ENCODE measurements at places on chromosomes 5 and 9.

DNA sequence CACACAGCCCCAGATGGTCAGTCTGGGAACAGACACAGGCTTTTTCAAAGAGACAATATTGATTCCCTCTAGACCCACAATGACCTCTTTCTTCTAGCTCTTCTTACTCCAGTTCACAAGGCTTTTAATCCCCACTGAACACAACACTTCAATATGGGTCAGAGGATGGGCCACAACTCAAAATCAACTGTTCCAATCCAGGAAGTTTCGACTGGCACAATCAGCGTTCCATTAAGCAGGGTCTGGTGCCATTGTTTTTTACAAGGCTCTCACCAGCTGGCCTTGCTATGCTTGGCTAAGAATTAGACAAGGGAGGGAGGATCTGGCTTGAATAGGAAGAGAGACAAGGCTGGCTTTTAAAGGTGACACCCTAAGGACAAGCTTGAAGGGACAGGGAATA lies 199.4 kb upstream of the SLC24A2 start:
- no peaks in the 10 kb centered on the region for H3K4me1 ChIP-seq
- H3K36me3 ChIP-seq: no peaks in the 10 kb centered on the region
- H3K27ac ChIP-seq: no peak overlapping the region
- H3K27me3 ChIP-seq: no peaks in the 10 kb centered on the region

GRCh38 chr5:148202531-148203203 lies at the start of gene SPINK6:
Gene SPINK6 (plus strand): TSS chr5:148203042. CDS start chr5:148203097, 55 bp downstream.
- no peak within 1 kb of the TSS for H3K4me3 ChIP-seq
- H3K27me3 ChIP-seq: no peaks in the 10 kb centered on the region
- H3K4me1 ChIP-seq: no peaks in the 10 kb centered on the region
- H3K36me3 ChIP-seq: no peaks in the 10 kb centered on the region
- no peak within 1 kb of the TSS for H3K27ac ChIP-seq

DNA sequence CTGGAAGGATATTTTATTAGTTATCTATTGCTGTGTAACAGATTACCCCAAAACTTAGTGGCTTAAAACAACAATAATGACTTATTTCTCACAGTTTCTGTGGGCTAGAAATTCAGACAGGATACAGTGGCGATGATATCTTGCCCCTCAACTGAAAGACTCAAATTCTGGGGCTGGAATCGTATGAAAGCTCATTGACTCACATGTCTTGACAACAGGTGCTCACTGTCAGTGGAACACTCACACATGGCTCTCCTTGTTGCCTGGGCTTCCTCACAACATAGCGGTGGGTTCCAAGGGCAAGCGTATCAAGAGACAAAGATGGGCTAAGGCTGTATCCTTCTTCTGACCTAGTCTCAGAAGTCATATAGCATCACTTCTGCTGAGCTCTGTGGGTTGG lies 3.7 kb upstream of the GNPDA1 start:
- H3K27ac ChIP-seq: peak overlapping the region; percentile 8
- H3K4me3 ChIP-seq: no peak overlapping the region
- peak; percentile 54 for DNase-seq
- peaks cover 66% of the 10 kb centered on the region for H3K4me1 ChIP-seq

- H3K4me3 ChIP-seq: no peak overlapping the region
- H3K36me3 ChIP-seq: no peaks in the 10 kb centered on the region
- no peak for DNase-seq
- no peaks in the 10 kb centered on the region for H3K4me1 ChIP-seq
- no peak overlapping the region for H3K27ac ChIP-seq
These were observed 56.8 kb downstream of the ANGPTL2 start for GRCh38 chr9:127065592-127065991.

DNA sequence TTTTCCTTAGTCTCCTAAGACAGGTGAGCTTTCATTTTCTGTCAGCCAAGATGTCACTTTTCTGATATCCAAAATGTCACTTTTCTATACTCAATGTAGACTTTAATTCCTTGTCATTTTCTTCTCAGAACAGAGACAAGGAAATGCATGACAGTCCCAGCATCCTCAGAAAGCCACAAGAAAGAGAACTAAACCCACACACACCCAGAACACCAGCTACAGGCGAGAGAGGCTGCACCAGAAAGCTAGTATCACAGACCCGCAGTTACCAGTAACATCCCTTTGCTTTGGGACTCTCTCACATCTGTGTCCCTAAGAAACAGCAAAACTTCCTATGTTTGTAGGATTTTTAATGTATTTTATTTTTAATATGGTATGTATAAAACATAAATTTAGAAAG lies 17.1 kb downstream of the TRMO start:
- peak overlapping the region; percentile 47 for H3K4me3 ChIP-seq
- peaks cover 92% of the 10 kb centered on the region for H3K4me1 ChIP-seq
- DNase-seq: peak; percentile 71
- H3K27ac ChIP-seq: peak overlapping the region; percentile 12
- no peaks in the 10 kb centered on the region for H3K27me3 ChIP-seq

DNA sequence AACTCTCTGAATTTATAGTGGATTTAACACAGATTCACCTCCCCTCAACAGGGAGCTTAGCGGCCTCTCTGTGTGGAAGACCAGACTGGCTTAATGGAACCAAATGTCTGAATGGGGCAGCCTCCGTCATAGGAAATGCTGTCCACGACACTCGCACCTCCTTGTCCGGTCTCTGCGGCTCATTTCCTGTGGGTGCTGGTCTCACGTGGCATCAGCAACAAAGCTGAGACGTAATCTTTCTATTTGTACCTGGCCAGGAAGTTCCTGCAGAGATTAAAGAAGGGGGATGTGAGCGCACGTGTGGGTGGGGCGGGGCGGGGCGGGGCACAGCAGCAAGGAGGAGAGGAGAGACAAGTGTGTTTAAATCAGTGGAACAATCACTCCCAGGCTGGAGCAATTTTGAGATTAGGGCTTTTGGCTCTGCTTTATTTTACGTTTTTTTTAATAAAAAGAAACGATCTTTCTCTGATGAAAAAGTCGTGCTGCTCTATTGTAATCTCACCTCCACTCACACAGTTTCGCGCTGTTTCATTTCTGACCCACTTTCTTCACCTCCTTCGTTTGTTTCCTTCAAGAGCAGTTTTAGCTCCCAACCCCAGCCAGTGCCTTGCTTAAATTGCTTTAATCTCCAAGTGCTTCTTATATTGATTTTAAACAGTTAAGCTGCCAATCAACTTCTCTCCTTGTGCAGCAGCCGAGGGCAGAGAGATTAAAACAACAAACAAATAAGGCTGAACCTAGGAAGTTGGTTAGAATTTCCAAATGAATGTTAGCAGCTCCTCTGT lies 132.2 kb upstream of the ASTN2 start:
- H3K4me1 ChIP-seq: peaks cover 3% of the 10 kb centered on the region

DNA sequence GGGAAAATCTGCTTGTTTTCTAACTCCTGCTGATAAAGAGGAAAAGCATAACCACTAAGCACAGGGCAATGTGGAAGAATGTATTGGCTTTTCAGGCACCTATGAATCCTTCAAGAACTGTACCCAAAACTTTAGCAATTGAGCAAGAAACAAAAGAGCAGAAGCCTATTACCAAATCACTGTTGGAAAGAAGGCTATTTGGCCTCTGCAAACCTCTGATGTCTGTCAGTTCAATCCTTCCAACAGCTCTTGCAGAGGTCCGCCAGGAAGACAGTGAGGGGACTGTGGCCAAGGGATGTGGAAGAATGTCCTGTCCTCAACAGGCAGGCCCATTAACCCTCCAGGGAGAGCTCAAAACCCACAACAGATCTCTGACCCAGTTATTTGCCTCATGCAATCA lies 328.6 kb downstream of the ENC1 start:
- H3K4me3 ChIP-seq: no peak overlapping the region
- no peak for DNase-seq
- no peaks in the 10 kb centered on the region for H3K4me1 ChIP-seq
- H3K27ac ChIP-seq: no peak overlapping the region

DNA sequence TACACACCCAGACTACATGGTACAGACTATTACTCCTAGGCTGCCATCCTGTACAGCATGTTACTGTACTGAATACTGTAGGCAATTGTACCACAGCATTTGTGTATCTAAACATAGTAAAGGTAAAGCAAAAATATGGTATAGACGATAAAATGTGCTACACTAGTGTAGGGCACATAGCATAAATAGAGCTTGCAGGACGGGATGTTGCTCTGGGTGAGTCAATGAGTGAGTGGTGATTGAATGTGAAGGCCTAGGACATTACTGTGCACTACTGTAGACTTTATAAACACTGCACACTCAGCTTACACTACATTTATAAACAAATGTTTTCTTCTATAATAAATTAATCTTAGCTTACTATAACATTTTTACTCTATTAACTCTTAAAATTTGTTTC lies 25.6 kb downstream of the ANKRD55 start:
- no peak for DNase-seq
- H3K27ac ChIP-seq: no peak overlapping the region
- H3K36me3 ChIP-seq: no peaks in the 10 kb centered on the region
- H3K4me1 ChIP-seq: peaks cover 1% of the 10 kb centered on the region
- no peaks in the 10 kb centered on the region for H3K27me3 ChIP-seq

DNA sequence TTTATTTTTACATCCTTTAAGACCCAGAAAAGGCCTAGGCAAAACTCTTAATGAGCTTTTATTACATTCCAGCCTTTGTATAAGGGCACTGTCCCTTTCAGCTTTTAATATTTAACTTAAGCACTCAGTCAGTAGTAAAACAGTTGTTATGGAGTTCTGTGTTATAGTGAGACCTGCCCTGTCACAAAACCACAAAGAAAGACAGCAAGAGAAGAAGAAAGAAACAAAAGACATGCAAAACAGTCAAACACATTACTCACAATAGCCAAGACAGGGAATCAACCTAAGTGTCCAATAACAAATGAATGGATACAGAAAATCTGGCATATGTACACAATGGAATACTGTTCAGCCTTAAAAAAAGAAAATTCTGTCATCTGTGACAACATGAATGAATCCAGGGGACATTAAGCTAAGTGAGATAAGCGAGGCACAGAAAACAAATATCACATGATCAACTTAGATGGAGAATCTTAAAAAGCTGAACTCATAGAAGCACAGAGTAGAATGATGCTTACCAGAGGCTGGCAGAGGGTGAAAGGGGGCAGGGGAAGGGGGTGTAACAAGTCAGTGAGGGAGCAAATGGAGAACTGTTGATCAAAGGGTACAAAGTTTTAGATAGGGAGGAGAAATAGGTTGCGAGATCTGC lies 63.8 kb upstream of the CCNG1 start:
- H3K4me3 ChIP-seq: no peak overlapping the region
- no peaks in the 10 kb centered on the region for H3K36me3 ChIP-seq
- no peaks in the 10 kb centered on the region for H3K27me3 ChIP-seq
- H3K4me1 ChIP-seq: no peaks in the 10 kb centered on the region

- no peaks in the 10 kb centered on the region for H3K4me1 ChIP-seq
- no peak for DNase-seq
- H3K27me3 ChIP-seq: no peaks in the 10 kb centered on the region
- H3K4me3 ChIP-seq: no peak overlapping the region
- no peak overlapping the region for H3K27ac ChIP-seq
These were observed 53.1 kb upstream of the TYRP1 start for GRCh38 chr9:12640016-12640587.

- no peak overlapping the region for H3K4me3 ChIP-seq
- no peaks in the 10 kb centered on the region for H3K27me3 ChIP-seq
- H3K27ac ChIP-seq: no peak overlapping the region
- H3K4me1 ChIP-seq: no peaks in the 10 kb centered on the region
These were observed 94.2 kb upstream of the TNC start for GRCh38 chr9:115212125-115212605.

DNA sequence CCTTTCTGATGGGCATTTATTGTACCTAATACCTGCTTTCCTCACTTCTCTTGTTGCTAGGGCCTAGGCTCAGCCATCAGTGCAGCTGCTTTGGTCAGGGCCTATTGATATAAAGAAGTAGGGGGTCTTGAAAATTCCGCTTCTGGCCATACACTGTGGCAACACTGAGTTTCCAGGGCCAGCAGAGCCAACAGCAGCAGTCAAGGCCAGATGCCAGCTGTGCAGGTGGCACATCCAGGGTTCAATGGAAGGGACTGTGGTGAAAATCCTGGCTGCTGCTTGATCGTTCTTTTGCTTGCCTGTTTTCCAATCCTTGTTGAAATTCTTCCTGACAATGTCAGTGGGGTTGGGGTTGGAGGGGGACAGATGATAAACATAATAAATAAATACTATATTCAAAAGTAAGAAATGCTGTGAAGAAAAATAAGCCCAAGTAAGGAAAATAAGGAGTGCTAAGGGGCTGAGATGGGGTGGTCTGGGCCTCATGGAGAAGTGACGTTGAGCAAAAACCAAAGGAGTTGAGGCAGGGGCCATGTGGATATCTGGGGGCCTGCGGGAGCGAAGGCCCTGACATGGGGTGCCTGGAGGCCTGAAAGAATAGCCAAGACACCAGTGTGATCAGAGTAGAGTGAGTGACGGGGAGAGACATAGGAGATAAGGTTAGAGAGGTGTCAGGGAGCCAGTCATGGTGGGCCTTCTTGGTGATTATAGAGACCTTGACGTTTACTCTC lies 91.0 kb upstream of the ALDH1B1 start:
- no peak overlapping the region for H3K27ac ChIP-seq
- no peaks in the 10 kb centered on the region for H3K4me1 ChIP-seq
- no peaks in the 10 kb centered on the region for H3K27me3 ChIP-seq
- H3K4me3 ChIP-seq: no peak overlapping the region
- H3K36me3 ChIP-seq: no peaks in the 10 kb centered on the region
- DNase-seq: no peak

- H3K36me3 ChIP-seq: no peaks in the 10 kb centered on the region
- H3K27me3 ChIP-seq: no peaks in the 10 kb centered on the region
- no peak overlapping the region for H3K27ac ChIP-seq
- H3K4me1 ChIP-seq: peaks cover 5% of the 10 kb centered on the region
- H3K4me3 ChIP-seq: no peak overlapping the region
These were observed 6.4 kb downstream of the LMBRD2 start for GRCh38 chr5:36145311-36145710.

DNA sequence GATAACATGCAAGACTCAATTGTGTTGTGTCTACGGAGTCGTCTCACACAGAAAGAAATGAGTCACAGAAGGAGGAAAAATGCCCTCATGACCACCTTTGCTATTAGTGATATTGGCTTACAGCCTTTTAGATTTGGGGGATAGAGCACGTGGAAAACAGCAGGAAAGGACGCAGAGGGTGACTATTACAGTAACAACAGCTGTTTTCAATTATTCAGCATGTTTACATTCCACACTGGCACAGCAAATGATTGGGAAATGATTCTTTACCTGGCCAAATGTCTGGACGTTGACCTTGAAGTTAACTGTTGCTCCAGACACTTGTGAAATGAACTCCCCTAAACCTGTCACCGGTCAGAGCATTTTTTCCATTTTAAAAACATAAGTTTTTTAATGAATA lies 46.8 kb downstream of the APTX start:
- H3K27me3 ChIP-seq: no peaks in the 10 kb centered on the region
- no peak overlapping the region for H3K27ac ChIP-seq
- no peak for DNase-seq
- H3K36me3 ChIP-seq: no peaks in the 10 kb centered on the region

GRCh38 chr5:14450018-14450524 lies 131.5 kb upstream of the OTULINL start:
- H3K27me3 ChIP-seq: no peaks in the 10 kb centered on the region
- no peaks in the 10 kb centered on the region for H3K4me1 ChIP-seq
- no peaks in the 10 kb centered on the region for H3K36me3 ChIP-seq

Data from CD8-positive, alpha-beta memory T cell (primary cell).